Neuronal stem cell (in vitro differentiated cells): ENCODE measurements at places on chromosomes 7 and 10.

DNA sequence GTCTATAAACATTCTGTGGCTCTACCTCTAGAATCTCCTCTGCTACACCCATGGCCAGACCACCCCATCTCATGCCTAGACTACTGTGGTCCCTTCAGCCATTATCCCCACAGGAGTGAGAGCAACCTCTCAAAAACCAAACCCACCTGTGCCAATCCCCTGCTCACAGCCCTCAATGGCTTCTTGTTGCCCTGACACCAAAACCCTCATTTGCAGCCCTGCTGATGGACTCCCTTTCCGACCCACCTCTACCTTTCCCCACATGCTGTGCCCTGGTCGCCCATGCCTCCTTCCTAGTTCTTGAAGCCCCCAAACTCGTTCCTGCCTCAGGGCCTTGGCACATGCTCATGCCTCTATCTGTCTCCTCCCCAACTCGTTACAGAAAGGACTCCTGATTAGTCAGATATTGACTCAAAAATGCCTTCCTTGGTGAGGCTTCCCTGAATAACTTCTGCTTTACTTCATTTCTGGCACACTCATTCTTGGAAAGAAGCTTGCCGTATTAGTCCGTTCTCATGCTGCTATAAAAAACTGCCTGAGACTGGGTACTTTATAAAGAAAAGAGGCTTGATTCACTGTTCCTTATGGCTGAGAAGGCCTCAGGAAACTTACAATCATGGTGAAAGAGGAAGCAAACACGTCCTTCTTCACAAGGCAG, 104.2 kb downstream of the TEX36 start:
- H3K27me3 ChIP-seq, result no peaks in the 10 kb centered on the region
- no peak for DNase-seq
- H3K4me3 ChIP-seq, result no peak overlapping the region

- no peak for DNase-seq
- no peaks in the 10 kb centered on the region for H3K4me1 ChIP-seq
- no peaks in the 10 kb centered on the region for H3K27me3 ChIP-seq
- H3K36me3 ChIP-seq, result no peaks in the 10 kb centered on the region
- H3K4me3 ChIP-seq, result no peak overlapping the region
These were observed 37.1 kb downstream of the CAMK2B start for GRCh38 chr7:44288381-44288685.

DNA sequence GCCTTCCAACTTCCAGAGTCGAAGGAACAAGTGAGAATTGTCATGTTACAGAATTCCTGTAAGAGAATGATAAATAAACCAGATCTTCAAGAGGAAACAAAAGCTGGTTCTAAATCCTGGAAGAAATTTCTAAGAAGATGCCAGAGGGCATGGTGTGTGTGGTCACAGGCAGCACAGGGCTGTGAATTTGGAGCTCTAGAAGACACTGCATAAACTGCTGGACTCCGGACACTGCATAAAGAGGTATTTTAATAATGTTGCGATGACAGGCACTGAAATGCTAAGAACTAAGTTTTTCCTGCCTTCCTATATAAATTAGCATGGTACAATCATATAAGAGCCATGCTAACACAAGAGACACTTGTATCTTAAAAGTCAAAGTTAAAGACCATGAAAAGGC, 86.0 kb downstream of the LARP4B start:
- H3K27ac ChIP-seq, result no peak overlapping the region
- H3K4me3 ChIP-seq, result no peak overlapping the region
- H3K36me3 ChIP-seq, result peaks cover 10% of the 10 kb centered on the region
- no peaks in the 10 kb centered on the region for H3K27me3 ChIP-seq
- DNase-seq, result no peak
- peaks cover 1% of the 10 kb centered on the region for H3K4me1 ChIP-seq

DNA sequence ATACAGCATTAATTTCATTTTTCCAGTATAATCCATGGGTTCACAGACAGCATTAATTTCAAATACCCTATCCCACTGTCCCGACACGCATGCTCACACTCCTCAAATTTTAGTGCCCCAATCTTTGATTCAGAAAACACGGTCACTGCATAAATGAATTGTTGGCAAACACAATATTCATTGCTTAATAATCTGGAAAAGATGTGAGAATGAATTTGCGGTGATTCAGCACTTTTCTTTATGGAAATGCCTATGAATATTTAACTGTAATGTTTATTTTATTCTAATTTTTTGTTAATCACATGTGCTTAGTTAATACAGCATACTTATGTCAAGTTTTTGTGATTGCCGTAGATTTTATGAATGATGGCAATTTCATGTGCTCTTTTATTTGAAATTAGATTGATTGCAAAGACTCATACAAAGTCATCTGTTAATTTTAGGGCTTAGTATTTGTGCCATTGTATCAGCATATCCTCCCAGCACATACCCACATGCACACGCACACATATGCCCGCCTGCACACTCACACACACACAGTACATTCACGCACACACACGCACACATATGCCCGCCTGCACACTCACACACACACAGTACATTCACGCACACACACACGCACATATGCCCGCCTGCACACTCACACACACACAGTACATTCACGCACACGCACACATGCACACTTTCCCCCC, 35.1 kb downstream of the MACROH2A2 start:
- no peaks in the 10 kb centered on the region for H3K4me1 ChIP-seq
- DNase-seq, result no peak
- peak overlapping the region; percentile 44 for H3K4me3 ChIP-seq
- peaks cover 36% of the 10 kb centered on the region for H3K36me3 ChIP-seq
- H3K27ac ChIP-seq, result no peak overlapping the region

DNA sequence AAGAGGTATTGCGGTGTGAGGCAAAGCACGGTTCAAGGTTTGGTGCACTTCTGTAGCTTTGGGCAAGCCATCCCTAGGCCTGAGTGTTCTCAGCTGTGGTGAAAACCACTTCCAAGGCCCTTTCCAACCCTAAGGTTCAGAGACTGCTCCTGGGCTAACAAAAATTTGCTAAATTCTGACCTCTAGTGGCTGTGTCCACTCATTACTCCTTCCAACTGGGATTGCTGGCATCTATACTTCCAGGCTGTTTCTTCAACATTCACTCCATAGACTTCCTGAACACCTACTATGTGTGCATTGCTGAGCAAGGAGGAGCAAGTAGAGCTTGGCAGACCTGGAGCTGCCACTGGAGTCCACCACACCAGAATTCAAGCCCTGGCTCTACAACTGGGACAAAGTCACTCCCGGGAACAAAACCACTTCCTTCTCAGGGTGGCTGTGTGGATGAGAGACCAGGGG, 29.3 kb upstream of the SH3PXD2A start:
- no peaks in the 10 kb centered on the region for H3K4me1 ChIP-seq
- H3K27me3 ChIP-seq, result no peaks in the 10 kb centered on the region
- peak; percentile 46 for DNase-seq
- H3K36me3 ChIP-seq, result peaks cover 2% of the 10 kb centered on the region
